ENCODE measurements at places on chromosomes 11 and 22. TPM values are rescaled to one million over a fixed set of nuclear protein-coding genes. Genes with fewer than 3 reads are reported as not detected.

- no peak for DNase-seq
Measured at GRCh38 chr11:35717043-35717442, 54.5 kb downstream of the TRIM44 start.

DNA sequence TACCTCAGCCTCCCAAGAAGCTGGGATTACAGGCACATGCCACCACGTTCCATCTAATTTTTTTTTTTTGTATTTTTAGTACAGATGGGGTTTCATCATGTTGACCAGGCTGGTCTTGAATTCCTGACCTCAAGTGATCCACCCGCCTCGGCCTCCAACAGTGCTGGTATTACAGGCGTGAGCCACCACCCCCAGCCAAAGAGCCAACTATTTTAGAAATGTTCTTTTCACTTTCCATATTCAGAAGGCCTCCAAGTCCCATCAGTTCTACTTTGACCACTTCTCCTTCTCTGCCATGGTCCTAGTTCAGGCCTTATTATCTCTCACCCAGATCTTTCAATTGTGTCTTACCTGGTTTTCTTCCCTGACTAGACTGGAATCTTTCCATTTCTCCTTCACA, 48.2 kb downstream of the CCDC83 start:
- no peak for DNase-seq

OR52H1 gene
- not detected for total RNA-seq

GRCh38 chr11:15379483-15379882, 264.8 kb downstream of the INSC start:
- no peak for DNase-seq

DNA sequence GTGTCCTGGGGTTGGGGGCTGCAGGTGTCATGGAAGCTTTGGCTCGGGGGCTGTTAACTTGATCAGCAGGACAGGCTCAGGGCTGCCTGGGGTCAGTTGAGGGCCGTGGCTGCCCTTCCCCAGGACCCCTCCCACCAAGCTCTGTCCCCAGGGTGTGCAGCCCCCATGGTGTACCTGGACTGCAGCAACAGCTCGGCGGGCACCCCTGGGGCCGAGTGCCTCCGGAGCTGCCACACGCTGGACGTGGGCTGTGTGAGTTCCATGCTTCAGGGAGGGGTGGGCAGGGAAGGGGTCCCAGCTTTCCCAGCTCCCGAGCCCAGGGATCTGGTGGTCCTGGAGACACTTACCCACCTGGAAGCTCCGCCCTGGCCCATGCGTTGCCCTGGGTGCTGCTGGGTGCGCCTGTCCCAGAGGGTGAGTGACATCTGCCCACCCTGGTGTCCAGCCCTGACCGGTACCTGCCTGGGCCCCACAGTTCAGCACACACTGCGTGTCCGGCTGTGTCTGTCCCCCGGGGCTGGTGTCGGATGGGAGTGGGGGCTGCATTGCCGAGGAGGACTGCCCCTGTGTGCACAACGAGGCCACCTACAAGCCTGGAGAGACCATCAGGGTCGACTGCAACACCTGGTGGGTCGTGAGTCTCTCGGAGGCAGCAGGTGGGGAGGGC, 11.3 kb downstream of the MUC5B start:
- no peak for DNase-seq

DNA sequence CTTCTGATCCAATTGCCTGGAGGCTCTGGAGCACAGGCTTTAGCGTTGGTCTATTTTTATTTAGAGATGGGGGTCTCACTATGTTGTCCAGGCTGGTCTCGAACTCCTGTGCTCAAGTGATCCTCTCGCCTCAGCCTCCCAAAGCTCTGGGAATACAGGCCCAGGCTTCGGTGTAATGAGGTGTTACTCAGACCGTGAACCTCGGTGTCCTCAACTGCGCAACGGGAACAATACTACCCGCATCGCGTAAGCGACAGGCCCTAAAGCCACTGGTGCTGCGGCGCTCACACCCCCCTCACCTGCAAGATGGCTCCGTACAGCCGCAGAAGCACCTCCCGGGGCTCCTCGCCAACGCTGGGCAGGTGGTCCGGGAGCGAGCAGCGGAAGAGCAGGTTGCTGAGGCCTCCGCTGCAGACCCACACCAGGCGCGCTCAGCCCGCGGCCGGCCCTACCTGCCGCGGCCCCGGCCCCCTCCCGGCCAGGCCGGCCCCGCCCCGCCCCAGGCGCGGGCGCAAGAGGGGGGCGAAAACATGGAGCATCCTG, 628 bp downstream of the CHKB start:
- no peak for DNase-seq

DNA sequence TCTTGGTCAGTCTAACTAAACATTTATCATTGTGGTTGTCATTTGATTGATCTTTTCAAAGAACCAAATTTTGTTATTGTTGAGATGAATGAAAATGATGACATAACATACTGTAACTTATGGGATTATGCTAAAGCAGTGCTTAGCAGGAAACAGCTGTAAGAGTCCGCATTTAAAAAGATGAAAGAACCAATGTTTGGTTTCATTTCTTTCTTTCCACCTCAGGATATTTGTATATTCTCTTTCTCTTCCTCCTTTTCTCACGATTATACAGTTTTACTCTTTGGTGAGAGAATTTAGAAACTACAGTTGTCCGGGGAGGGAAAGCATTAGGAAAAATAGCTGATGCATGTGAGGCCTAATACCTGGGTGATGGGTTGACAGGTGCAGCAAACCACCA, 23.1 kb downstream of the PIH1D2 start:
- DNase-seq = no peak

SMIM35 gene
- total RNA-seq = not detected
